ENCODE measurements at places on chromosomes 2 and 18.

- no peak for DNase-seq
Measured at GRCh38 chr2:177796654-177797415, 275.7 kb downstream of the PDE11A start.

- no peak for DNase-seq
Measured at GRCh38 chr18:76914314-76914713, 92.0 kb downstream of the ZNF236 start.

DNA sequence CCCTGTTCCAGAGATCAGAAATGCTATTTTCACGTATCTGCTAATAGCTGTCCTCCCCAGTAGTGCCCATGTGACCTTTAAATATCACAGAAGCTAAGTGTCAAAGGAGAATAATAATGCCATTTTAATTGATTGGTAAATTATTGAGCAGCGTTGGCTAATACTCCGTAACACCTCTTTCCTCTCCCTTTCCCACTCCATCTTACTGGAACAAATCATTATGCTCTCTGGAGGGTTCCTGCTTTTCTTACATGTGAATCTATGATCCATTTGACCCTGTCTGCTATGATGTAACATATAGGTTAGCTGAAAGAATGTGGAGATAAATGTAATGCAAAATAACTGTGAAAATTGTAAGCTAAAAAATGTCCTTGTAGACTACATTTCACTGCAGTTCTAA, 383.6 kb upstream of the GYPC start:
- DNase-seq: no peak

DNA sequence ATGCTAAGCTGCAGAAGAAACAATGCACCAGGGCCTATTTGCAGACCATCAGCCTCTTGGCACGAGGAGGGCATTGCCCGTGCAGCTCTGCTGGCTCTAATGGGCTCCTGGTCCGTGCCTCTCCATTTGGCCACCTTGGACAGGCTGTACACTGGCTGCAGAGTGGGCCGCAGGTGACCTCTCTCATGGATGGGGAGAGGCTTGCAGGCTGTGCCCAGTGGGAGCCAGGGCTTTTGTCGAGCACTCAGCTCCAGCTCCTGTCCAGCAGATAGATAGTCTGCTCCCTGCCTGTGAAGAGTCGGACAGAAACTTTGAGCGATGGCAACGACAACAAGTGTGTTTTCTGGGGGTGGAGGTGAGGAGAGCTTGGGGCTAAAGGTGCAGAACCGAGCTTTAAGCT, 100.9 kb downstream of the MBP start:
- DNase-seq: no peak

DNA sequence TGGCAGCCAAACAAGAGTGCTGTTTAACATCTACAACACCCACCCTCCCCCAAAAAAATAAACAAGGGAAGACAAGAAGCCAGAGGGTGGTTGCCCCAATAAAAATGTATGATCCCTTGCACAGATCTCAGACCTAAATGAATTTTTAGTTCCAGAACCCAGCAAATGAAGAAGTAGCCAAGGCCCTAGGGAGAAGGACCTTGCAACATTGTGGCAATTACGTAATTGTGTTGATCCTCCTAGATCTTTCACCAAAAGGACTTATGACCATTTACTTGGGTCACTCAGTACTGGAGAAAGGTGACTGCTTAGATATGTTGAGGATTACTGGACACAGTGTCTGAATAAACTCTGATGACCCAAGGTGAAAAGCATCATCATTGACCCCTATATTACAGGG, 1393.8 kb downstream of the LRP1B start:
- DNase-seq: no peak

DNA sequence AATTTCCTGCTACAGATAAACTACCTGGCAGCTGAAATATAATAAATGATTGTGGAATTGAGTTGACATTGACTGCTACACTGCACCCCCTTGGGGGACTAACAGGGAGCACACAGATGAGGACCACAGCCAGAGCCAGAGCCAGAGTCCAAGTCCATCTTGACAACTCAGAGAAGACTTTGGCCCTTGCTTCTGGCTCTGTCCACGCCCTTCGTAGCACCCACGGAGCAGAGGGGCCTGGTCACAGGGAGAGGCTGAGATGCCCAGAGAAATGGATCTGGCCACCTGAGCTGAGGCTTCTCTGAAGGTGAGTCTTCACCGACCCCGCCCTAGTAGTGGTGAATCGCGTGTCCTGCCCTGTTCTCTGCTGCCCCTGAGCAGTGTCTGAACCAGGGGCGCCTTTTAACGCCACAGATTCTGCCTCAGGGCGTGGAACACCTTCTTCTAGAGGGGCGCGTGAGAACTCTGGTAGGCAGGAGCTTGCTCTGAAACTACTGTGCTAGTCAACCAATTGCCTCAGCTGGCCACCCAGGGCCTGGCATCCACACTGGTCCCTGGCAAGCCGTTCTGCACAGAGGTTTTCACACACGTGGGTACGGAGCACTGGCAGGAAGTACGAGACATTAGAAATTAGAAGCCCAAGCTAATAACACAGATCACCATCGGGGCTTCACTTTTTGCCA, 35.7 kb upstream of the MAT2A start:
- DNase-seq: no peak

DNA sequence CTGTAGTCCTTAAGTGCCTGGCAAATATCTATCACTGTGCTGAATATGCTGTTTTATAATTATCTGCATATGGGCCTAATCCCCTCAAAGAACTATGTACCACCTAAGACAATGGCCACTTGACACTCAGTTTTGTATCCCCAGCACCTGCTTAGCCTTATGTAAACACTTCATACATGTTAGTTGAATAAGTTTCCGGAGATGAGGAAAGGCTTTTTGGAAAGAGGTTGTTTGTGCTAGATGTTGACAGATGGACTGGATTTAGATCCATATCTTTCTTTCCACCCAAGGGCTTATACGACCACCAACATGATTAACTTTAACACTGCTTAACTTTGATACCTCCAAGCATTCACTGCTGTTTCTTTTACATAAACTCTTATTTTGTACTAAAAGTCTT, 63.3 kb downstream of the FAM228A start:
- DNase-seq: no peak
